ENCODE measurements at places on chromosomes 3 and 15. TPM values are rescaled to one million over a fixed set of nuclear protein-coding genes. Genes with fewer than 3 reads are reported as not detected.

DNA sequence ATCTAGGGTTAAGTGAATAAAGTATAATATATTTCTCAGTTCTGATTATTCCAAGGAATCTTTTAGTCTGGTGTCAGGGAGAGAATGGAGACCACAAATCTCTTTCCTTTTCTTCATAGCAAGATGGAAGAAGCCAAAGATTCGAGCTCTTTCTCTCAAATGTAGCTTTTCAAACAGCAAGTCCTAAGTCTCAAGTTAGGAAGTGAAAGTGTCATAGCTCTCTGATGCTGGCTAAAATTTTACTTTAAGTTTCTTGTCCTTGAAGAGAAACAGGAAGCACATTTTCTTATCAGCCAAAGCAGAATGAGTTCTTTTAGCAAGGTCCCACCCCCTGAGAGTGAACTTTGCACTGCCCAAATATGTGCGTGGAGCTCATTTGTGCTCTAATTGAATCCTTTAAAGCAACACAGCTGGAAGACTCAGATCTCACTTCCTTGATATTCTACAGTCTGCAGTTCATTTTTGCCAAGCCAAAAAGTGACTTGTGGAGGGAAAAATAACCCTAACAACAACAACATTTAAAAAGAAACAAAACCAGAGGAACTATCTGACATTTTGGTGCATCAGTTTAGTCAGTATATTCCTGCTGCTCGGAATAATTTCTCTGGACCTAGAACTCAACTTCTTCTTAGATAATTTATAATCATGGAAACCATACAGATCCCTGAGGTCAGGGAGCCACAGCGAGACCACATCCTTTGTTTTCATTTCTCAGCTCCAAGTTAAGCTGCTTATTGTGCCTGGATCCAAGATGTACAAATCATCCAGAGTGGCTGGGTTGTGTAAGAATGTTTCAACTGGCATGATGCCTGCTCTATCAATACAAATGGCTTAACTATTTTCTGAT, 238.7 kb upstream of the P2RY1 start:
- peak; percentile 63 for DNase-seq

GRCh38 chr3:188037195-188037718, 116.7 kb upstream of the LPP start:
- peak; percentile 60 for DNase-seq

DNA sequence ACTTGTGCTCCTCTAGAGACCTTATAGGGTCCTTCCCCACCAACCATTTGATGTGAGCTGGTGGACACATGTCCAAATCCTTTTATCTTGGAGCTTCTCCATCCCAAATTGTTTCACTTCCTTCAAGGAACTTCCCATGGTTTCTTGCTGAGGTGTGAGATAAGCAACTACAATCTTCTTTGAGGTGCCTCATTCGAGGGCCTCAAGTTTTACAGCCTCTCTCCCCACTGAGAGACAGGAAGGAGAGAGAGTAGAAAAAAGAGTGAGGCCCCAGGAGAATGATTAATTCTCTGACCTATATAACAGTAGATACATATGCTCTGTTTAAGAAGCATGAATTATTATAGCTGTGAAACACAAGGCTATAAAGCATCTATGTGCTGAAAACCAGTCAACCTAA, 70.5 kb downstream of the SUMF1 start:
- no peak for DNase-seq

DNA sequence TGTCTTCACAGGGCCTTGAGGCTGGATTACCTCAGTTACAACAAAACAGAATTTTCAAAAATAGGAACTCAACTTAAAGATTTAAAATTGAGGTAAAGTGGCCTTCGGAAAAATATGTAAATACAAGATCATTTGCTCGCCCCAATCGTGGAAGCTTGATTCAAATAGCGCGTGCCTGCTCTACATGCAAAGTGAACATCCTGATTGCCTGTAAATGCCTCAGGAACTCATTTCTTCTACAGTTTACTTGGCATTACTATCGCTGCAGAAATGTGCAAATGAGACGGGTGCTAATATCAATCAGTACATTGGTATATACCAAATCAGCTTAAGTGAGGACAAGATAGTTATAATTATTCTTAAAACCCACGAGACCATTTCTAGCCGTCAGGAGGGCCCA, 159.2 kb downstream of the XXYLT1 start:
- no peak for DNase-seq

- no peak for DNase-seq
Measured at GRCh38 chr15:45093013-45093412, 21.0 kb downstream of the DUOX2 start.

DNA sequence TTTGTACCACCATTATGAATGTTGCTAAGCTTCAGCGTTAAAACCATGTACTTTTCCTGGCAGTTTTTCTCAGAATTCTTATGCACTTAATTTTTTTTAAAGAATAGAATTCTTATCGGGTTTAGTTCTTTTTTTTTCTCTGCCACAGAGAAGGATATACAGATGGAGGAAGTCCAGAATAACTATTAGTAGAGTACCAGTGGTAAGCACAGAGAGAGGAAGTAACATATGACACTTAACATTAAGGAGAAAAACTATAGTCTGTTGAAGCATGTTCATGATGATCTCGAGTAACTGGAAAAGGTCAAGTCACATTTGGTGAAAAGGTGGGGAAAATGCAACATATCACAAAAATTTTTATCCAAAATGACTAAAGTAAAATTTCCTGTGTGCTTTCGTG, 68.9 kb downstream of the RNF13 start:
- no peak for DNase-seq

Gene DPPA4
- not detected for polyA plus RNA-seq

DNA sequence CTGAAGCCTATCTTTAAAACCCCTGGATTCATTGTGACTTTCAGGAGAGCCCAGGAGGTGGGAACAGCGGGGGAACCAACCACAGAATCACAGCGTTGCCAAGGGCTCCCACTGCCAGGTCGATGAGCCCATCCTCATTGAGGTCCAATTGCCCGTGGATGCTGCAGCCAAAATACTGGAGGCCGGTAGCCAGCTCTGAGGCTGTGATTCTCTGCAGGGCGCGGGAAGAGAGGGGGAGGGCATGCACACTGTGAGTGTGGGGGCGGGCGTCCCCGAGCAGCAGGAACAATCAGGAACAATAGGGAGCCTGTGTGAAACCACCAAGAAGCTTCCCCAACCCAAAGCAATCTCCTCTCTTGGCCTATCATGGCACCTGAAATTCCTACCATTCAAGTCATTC, 53.4 kb downstream of the FEM1B start:
- DNase-seq, result no peak

DNA sequence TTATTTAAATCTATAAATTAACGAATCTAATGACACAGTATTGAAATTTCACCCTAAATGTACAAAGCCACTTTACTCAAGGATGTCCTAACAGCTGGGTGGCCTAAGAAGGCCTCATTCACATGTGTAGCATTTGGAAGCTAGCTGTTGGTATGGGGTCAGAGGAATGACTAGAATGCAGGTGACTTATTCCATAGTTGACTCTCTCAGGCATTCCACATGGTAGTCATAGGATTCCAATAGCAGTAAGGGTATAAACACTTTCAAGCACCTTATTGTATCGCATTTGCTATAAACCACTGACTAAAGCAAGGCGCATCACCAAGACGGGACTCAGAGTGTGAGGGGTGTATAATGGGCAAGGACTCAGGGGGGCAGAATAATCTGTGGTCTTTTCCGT, 294.8 kb upstream of the EPHA3 start:
- no peak for DNase-seq

GRCh38 chr3:39809181-39809994, at the start of gene MYRIP:
TSS of gene MYRIP (plus strand) at chr3:39809609. CDS start at chr3:39900817, 91,208 bp downstream.
- DNase-seq, result peak; percentile 68

GRCh38 chr15:90037961-90038631, 37.0 kb downstream of the ZNF710 start:
- no peak for DNase-seq

Gene ACKR4
- 7.2 TPM for polyA plus RNA-seq

- DNase-seq, result no peak
Measured at GRCh38 chr15:38147246-38147645, 105.4 kb upstream of the SPRED1 start.

Gene ARPP19
- 70.3 TPM for polyA plus RNA-seq

- no peak for DNase-seq
Measured at GRCh38 chr15:95499397-95499796, 831.1 kb upstream of the NR2F2 start.

Gene DISP2
- polyA plus RNA-seq, result 2.4 TPM

- DNase-seq, result no peak
Measured at GRCh38 chr3:41224120-41224806, 25.0 kb downstream of the CTNNB1 start.

- DNase-seq, result no peak
Measured at GRCh38 chr3:15439476-15439875, 12.1 kb downstream of the EAF1 start.

GRCh38 chr3:24401090-24401810, 93.4 kb downstream of the THRB start:
- DNase-seq, result no peak

Gene NCEH1
- polyA plus RNA-seq, result 13.0 TPM

Gene TLR9
- polyA plus RNA-seq, result 0.05 TPM

- no peak for DNase-seq
Measured at GRCh38 chr3:171356251-171356650, 104.0 kb downstream of the TNIK start.

DNA sequence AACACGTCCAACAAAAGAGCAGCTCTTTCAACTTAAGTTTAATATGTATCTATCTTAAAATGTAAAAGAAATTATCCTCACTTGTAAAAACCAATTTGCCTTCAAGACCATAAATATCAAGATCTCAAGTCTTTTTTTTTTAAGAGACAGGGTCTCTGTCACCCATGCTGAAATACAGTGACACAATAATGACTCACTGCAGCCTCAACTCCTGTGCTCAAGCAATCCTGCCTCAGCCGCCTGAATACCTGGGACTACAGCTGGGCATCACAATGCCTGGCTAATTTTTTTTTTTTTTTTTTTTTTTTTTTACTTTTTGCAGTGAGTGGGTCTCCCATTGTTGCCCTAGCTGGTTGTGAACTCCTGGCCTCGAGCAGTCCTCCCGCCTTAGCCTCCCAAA, 26.0 kb downstream of the ACAP2 start:
- no peak for DNase-seq

DNA sequence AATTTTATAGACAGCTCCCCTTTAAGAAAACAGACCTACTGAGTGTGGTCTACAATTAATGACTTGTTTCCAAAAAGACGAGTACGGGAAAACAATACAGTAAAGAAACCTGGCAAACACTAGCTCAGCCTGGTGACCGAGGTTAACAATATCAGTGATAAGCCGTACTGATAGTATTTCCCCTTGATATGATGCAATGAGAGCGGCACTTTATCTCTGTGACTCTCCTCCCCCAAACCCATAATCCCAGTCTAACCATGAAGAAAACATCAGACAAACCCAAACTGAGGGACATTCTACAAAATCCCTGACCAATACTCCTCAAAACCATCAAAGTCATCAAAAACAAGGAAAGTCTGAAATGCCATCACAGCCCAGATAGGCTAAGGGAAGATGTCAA, 8.2 kb downstream of the DENND4A start:
- DNase-seq, result no peak

Measured in right cardiac atrium (tissue), 5 donors.